H9 (cell line): ENCODE measurements at places on chromosomes 6 and 20. TPM values are rescaled to one million over a fixed set of nuclear protein-coding genes. Genes with fewer than 3 reads are reported as not detected.

GRCh38 chr6:43717822-43718221, 30.2 kb upstream of the MRPS18A start:
- no peak for DNase-seq

Gene SLC17A2
- total RNA-seq = not detected in 2 replicates

GRCh38 chr6:72820906-72821305, 199.0 kb downstream of the KCNQ5 start:
- DNase-seq = no peak

DNA sequence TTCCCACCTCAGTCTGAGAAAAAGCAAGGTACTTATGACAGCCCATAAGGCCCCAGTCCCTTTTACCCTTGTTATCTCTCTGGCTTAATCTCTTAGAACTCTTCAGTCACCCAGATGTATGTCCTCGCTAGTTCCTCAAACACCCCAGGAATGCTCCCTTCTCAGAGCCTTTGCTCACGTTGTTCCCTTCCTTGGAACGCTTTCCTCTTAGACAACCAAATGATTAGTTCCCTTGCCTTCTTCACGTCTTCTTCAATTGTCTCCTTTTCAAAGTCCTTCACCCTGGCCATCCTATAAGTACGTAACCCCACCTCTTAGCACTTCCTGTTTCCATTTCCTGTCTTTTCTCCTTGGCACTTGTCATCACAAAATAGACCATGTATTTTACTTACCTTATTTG, 1.1 kb upstream of the APOBEC2 start:
- DNase-seq = no peak

- DNase-seq = no peak
These were observed 985.4 kb downstream of the TBC1D32 start for GRCh38 chr6:120348926-120349325.

DNA sequence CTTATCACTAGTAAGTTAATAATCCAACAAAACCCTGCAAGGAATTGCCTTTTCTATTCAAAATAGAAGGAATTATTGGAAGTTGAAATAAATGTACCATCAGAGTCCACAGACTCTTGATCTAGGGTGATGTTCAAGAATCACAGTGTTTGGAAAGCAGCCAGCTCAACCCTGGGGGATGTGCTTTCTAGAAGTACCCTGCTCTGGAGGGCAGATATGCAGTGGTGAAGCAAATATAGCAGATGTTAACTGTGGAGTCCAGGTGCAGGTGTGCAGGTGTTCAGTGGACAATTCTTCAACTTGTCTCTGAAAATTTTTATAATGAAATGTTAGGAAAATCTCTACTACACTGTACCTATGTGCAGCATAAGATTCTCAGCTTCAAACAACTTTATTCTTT, 9.1 kb upstream of the INSM1 start:
- DNase-seq = no peak

Gene DDX43
- total RNA-seq = 0.33 TPM in 1 of 2 replicates, not detected in the other

DNA sequence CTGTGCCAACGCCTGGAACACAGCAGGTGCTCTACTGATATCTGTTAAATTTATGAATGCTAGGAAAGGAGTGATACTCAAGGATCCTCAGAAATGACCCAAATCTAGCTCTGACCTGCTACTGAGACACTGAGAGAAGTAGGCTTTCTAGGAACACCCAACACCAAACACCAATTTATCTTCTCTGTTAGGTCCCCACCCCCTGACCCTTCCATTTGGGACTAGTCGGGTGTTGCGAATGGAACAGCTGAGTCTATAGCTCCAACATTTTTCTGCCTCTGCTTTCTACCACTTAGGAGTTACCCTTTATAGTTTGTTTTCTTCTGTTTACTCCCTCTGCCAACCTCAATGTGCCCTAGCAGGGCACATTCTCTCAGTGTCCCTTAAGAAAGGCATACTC, 24.0 kb downstream of the CPNE1 start:
- DNase-seq = no peak

Gene HAO1
- not detected in 2 replicates for total RNA-seq

DNA sequence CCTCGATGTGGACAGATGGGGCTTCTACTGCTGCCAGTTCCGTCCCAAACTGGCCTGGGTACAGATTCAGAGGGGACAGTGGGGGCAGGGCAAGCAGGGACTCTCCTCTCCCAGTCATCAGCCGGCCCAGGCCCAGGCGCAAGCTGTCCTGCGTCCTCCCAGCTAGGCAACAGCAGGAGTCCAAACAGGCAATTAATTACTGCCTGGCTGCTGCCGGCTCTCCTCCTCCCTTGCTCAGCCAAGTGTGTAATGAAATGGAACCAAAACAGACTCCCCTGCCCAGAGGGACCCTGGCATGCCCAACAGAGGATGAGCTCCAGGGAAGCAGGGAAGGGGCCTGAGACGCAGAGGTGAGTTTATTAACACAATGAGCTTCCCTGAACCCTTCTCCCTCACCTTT, 17.8 kb upstream of the SLC32A1 start:
- peak; percentile 51 for DNase-seq

Gene CST2
- not detected in 2 replicates for total RNA-seq

- DNase-seq = no peak
These were observed 81.0 kb downstream of the TIAM2 start for GRCh38 chr6:155075930-155076695.

DNA sequence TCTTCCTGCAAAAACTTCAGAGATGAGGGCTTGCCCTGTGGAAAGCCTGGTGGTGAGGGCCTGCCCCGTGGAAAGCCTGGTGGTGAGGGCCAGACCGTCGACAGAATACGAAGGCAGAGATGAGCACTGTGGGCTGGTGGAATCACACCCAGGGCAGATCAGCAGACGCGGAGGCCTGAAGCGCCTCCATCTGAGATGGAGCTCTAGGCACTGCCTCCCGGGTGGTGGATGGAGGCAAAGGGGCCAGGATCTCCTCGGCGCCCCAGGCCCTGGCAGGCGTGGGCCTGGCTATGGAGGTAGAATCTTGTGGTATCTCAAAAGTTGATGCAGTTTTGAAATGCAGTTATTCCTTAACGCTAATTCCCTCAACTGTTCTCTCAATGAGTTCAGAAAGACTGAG, 104.8 kb downstream of the PSMB1 start:
- no peak for DNase-seq

Gene PAK5
- 0.20 and 0.37 TPM in 2 replicates for total RNA-seq

GRCh38 chr6:141415896-141416295, 716.8 kb upstream of the GJE1 start:
- DNase-seq = no peak

DNA sequence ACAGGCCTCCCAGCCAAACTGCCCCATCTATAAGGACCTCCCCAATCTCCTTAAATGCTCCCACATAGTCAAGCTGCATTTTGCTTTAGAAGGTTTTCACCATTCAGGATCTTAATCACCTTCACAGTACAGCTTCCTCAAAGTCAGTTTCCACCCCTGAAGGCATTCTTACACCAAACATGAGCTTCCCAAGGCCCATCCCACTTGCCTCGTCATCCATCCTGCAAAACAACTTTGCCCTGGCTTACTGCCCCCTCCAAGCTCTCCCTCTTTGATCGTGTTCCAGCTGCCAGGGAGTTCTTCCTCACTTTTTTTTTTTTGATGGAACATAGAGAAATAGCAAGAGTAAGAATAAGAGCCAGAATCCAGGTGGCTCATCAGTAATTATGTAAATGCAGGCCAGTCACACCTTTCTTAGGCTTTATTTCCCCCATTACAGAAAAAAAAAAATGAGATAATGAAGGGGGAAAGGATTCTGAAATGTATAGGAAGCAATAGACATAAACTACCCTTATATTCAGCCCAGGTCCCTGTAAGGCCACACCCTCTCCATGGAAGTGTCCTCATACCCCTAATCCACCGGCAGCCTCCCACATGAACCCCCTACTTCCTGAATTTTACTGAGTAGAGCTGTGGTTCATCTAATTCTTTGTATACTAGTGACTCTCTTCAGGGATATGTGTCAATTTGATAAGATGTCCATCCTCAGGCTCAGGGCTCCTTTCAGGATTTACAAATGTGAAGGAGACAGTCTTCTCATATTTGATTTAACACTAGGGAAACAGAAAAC, 12.7 kb downstream of the TRIM27 start:
- no peak for DNase-seq

DNA sequence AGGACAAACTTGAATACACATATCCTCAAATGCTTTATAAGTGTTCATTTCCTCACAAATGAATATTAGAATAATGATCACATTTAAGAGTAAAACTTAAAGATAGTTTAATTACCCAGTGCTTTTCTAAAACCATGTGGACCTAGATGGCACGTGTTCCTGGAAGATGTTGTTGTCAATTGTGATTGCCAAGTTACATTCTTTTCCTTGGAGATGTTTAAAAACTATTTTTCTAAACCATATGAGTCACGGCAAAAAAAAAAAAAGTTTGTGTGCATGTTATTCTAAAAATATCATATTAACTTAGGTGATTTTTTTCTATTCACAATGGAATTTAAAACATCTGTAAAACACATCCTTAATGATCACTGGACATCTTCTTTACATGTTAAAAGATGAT, 51.1 kb downstream of the RCAN2 start:
- DNase-seq = no peak

DNA sequence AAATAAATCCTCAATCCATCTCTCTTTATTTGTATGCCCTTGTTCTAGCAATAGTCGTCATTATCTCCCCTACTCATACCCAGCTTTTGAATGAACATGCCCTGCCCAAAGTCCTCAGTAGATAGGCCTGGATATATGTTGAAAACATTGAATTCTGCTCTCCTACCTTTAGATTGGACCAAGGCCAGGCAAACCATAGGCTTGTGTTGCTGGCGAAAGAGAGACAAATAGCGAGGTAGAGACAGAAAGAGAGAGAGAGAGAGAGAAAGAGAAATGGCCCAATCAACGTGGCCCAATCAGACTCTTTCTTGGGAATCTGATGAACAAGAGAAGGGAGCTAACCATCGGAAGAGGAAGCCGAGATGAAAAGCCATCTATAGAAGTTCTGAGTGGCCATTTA, 45.2 kb downstream of the NEDD9 start:
- no peak for DNase-seq

GRCh38 chr20:44264287-44264686, 17.2 kb downstream of the GDAP1L1 start:
- DNase-seq = no peak
